ENCODE measurements at places on chromosomes 6 and 20.

DNA sequence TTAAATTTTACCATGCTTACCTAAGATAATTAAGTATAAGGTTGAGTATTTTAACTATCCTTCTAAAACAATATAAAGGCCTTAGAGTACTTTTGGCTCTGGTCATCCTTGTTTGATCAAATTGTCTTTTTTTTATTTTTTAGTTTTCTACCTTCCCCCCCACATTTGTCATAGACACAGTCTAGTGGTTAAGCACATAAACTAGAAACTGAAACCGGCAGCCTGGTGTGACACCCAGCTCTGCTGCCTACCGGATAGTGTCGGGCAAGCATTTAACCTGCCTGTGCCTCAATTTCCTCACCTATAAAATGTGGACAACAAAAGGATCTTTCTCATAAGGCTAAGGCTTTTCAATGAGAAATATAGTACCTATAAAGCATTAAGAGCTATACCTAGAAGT, 21.6 kb upstream of the TULP4 start:
- peak; percentile 69 for DNase-seq

DNA sequence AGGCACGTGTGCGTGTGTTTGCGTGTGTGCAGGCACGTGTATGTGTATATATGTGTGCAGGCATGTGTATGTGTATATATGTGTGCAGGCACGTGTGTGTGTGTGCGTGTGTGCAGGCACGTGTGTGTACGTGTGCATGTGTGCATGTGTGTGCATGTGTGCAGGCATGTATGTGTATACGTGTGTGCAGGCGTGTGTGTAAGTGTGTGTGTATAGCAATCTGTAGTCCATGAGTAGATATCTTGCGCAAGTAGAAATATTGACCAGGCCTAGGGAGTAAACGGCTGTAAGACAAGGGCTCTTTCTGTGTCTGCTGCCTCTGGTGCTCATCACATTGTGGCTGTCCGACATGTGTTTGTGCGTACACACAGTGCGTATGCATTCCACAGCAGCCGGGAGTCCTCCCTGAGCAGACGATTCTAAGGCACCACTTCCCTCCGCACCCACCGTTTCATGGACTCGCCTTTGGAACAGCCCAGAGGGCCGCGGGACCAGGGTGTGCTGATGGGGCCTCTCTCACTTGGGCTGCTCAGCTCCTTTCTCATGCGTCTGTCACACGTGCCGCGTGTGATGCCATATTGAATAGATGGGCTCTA, 167.6 kb downstream of the ERMARD start:
- no peak for DNase-seq

DNA sequence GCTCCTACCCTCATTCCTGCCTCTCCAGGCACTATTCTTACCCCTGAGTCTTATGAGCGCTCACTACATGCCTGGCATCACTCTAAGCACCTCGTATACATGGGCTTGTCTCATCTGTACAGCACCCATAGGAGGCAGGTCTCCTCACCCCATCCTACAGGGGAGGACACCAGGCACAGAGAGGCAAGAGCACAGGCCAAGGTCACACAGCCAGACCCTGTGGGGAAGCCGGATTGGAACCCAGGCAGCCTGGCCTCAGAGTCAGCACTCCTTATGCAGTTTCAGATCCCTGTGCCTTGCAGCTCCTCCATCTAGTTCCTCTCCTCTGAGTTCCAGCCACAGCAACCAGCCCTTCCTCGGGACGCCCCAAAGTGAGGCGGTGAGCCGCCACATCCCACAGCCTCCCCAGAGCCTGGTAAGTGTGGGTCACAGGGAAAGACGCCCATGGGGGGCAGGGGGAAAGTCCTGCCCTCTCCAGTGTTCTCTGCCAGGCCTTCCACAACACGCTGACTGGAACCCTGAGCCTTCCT, 103.3 kb downstream of the NFATC2 start:
- no peak for DNase-seq

GRCh38 chr6:106370639-106371038, 10.1 kb downstream of the CRYBG1 start:
- DNase-seq, result no peak

DNA sequence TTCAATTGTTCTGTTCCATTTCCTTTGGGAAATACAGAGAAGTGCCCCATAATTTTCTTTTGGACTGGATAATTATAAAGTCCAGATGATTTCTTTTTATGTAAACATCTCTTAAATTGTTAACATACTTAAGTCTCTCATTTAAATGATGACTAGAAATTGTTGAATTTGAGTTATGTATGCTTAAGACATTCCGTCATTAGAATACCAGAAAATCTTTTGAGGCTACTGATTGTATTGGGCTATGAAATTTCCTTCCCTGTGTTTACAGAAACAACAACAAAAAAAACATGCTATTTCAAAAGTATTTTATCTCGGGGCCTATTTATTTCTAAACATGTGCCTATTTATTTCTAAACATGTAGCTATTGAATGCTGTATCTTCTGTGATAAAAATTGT, 125.4 kb downstream of the SH3BGRL2 start:
- no peak for DNase-seq

DNA sequence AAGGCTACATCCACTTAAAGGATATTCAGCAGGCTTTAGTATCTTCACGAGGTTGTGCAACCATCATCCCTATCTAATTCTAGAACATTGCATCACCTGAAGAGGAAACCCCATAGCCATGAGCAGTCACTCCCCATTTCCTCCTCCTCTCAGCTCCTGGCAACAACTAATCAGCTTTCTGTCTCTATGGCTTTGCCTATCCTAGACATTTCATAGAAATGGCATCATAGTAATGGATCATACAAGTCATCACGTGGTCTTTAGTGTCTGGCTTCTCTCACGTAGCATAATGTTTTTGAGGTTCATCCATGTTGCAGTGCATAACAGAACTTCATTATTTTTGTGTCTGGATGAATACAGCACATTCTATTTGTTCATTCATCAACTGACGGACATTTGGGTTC, 20.5 kb downstream of the SNAI1 start:
- DNase-seq, result no peak

DNA sequence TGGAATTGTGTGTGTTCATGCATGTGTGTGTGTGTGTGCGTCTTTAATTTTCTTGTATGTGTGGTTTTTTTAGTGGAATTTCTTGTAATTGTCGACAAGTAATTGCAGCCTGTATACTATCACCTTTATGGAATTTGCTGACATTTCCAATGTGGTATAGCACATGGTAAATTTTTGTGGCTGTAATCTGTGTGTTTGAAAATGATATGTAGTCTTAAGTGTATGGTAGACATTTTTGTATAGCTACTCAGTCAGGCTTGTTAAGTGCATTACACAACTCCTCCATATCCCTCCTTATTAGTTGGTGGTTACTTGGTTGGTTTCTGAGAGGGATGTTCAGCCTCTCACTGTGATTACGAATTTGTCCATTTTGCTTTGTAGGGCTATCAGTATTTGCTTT, 384.5 kb upstream of the HSF2 start:
- DNase-seq, result no peak

- DNase-seq, result no peak
Observed at GRCh38 chr6:133288662-133289061, 47.5 kb downstream of the EYA4 start.

- no peak for DNase-seq
Observed at GRCh38 chr6:22956029-22956681, 386.8 kb downstream of the HDGFL1 start.

DNA sequence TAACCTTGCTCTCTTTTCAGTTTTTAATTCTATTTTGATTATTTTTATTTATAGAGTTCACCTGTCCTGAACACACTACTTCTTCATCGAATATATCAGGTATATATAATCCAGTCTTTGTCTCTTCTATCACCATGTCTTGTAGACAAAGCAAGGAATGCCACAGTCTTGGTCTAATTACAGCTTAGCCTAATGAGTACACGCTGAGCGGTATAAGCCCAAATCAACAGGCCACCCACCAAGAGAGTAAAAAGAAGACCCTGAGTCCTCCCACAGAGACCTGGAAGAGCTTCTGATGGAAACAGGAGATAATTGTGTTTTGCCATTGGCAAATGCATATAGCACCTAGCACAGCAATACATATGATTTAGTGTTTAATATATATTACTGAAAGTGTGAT, 68.7 kb upstream of the TCF21 start:
- DNase-seq, result no peak

GRCh38 chr6:54426995-54427394, 118.8 kb downstream of the TINAG start:
- DNase-seq, result no peak

DNA sequence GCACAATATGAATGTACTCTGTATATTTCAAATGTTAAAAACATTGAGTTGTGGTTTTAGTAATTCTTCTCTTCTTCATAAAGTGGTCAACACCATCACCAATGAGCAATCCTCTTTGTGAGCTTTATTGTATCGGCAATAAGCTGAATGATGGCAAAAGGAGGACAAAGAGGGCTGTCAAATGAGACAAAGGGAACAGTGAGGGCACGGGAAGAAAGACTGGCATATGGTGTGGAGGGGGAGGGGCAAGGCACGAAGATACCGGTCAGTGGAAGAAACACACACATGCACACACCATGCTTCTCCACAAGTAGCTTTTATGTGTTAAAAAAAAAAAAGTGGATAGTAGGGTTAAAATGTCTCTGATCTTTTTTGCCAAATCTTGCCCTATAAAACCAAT, 506.8 kb upstream of the CITED2 start:
- no peak for DNase-seq

- DNase-seq, result peak; percentile 24
Observed at GRCh38 chr20:53547664-53548239, 45.9 kb downstream of the ZNF217 start.

DNA sequence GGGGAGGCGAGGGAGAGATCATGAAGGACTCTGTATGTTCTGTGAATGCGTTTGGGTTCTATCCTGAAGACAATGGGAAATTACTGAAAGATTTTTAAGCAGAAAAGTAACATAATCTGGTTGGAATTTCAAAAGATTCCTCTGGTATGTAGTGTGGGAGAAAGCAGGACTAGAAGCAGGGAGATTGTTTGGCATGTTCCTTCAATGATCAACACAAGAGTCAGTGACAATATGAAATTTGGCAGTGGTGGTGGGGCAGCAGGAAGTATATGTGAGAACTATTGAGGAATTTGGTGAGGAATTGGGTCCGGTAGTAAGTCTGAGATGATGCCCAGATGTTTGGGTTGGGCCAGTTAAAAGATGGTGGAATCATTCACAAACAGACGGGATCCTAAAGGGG, 348.7 kb downstream of the CD83 start:
- DNase-seq, result no peak

DNA sequence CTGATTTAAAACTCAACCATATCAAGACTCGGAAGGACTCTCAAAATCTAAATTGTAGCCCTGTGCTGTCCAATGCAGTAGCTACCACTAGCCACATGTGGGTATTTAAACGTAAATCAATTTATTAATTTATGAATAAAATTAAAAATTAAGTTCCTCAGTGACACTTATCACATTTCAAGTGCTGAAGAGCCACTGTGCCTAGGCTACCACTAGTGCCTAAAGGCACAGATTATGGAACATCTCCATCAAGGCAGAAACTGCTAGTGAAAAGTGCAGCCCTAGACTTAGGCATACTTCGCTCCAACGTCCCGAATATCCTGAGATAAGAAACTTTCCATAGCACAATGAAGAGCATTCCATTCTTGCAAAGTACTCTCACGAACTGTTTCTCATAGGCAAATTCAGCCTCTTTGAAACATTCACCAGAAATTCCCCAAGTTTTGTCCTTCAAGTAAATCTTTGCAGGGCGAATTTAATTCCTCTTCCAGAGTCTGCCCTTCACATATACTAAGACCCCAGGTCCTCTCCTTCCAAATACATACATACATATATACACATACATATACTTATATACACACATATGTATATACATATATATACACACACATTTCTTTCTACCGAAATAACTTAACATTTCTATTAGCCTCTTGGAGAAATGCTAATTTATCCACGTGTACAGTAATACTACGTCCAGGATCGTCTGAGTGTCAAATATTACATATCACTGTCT, 1.3 kb downstream of the SUPT3H start:
- DNase-seq, result no peak

- no peak for DNase-seq
Observed at GRCh38 chr20:50429412-50429811, 80.8 kb upstream of the PTPN1 start.

GRCh38 chr6:41732591-41733359, 2.6 kb downstream of the TFEB start:
- peak; percentile 65 for DNase-seq

DNA sequence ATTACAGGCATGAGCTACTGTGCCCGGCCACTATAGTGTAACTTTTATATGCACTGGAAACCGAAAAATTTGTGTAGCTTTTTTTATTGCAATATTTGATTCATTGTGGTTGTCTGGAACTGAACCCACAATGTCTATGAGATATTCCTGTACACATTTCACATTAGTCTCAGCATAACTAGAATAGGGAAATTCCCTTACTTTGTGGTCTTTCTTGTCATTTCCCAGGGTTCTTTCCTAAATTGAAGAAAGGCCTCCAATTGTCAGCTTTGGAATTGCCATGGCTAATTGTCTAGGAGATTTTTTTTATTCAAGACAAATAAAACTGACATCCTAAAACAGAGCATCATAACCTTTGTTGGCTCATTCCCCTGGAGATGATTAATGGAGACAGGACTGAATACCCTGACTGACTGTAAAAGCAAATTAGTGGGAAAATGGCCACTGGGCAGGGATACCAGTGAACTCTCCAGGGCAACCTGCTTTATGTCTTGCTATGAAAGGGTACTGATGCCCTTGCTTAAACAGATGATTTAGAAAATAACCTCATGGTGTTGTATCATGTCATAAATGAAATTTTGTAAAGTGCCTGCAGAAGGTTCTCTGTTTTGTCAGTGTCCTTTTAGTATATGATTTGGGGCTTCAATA, 576.9 kb downstream of the RFPL4B start:
- DNase-seq, result no peak

- no peak for DNase-seq
Observed at GRCh38 chr6:110327391-110327790, 30.8 kb downstream of the METTL24 start.

- DNase-seq, result no peak
Observed at GRCh38 chr6:19827247-19827646, 9.9 kb upstream of the ID4 start.

DNA sequence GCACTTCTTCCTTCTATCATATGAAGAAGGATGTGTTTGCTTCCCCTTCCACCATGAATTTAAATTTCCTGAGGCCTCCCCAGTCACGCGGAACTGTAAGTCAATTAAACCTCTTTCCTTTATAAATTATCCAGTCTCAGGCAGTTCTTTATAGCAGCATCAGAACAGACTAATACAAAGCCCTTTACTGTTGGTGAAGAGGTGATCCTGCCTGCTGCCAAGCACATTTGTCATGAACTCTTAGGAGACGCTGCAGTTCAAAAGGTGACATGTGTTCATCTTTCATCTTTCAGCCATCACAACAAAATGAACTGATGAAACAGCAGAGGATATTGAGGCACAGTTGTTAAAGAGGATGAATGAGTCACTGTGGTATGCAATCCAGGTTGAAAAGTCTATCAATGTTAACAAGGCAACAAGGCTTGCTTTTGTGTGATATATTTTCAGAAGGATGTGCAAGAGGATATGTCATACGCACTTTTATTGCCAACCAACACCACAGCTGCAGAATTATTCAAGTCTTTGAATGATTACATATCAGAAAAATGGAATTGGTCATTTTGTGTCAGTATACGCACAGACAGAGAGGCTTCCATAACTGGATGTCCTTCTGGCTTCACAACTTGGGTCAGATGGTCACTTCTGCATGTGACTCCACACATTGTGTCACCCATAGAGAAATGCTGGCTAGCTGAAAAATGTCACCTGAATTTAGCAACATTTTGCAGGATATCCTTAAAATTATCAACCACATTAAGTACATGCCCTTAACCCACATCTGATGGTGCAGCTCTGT, 52.4 kb upstream of the PLN start:
- DNase-seq, result no peak

- DNase-seq, result no peak
Observed at GRCh38 chr20:58219342-58219700, 9.1 kb downstream of the ANKRD60 start.

GRCh38 chr20:5908981-5909380, 41.4 kb downstream of the TRMT6 start:
- DNase-seq, result no peak
